Karpas-422 (cell line): ENCODE measurements at places on chromosomes 7 and 10. TPM values are rescaled to one million over a fixed set of nuclear protein-coding genes. Genes with fewer than 3 reads are reported as not detected.
A peak's percentile ranks its signal among the peaks of the same experiment; 100 is the strongest.

- no peaks in the 10 kb centered on the region for H3K4me1 ChIP-seq
- H3K36me3 ChIP-seq, result no peaks in the 10 kb centered on the region
- H3K27me3 ChIP-seq, result no peaks in the 10 kb centered on the region
- DNase-seq, result no peak
- H3K4me3 ChIP-seq, result no peak overlapping the region
These were observed 262.8 kb upstream of the TCERG1L start for GRCh38 chr10:131574363-131574706.

GRCh38 chr10:10528563-10528910, 489.1 kb upstream of the CELF2 start:
- no peak for DNase-seq
- H3K4me3 ChIP-seq, result no peak overlapping the region
- no peaks in the 10 kb centered on the region for H3K27me3 ChIP-seq
- H3K27ac ChIP-seq, result no peak overlapping the region
- no peaks in the 10 kb centered on the region for H3K36me3 ChIP-seq

DNA sequence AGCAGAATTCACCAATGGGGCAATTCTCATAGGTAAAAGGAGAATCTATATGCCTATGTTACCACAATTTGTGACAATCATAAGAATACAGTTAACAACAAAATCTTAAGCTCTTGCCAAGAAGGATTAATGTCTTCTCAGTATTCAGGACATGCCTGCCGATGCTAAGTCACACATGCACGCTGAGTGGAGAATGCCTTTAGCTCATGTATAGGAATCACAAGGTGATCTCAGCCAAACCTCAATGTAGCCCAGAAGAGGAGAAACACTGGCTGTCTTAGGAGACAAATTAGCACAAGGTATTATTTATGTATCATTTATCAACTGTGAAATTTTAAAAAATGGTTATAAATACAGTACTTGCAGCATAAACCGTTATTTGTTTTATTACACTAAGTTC, 2.7 kb downstream of the HTR7 start:
- H3K36me3 ChIP-seq, result no peaks in the 10 kb centered on the region
- no peaks in the 10 kb centered on the region for H3K4me1 ChIP-seq
- H3K27ac ChIP-seq, result no peak overlapping the region
- DNase-seq, result no peak

DNA sequence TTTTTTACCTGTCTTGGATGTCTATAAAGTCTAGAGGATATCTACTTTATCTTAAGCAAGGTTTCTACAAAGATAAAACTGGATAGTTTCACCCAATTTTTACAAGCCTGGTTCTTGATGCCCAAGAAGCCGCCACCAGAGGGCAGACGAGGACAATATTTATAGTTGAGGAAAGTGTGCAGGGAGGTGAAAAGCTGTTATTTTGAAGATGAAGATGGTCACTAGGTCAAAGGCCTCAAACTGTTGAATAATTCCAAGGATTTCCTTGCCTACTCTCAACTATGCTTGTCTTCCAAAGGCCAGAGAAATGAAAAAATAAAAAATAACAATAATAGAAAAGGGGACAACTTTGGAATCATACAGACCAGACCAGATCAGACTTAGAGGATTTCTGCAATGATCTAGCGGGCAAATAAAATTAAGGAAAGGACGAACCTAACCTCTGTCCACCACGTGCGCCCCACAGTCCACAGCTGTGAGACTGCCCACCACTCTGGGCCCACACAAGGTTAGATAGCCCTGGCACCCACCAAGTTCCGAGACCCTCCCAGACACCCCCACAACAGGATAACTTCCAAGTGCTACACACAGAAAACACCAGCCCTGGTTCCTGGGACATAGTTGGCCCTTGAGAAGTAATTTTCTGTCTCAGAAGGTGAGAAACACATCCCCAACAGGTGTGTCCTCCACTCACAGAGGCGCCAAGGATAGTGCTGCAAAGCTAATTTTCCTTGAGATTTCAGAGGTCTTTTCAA, 2.8 kb downstream of the PKD1L1 start:
- H3K27me3 ChIP-seq, result no peaks in the 10 kb centered on the region
- no peak overlapping the region for H3K27ac ChIP-seq
- no peak overlapping the region for H3K4me3 ChIP-seq
- DNase-seq, result peak; percentile 89

DNA sequence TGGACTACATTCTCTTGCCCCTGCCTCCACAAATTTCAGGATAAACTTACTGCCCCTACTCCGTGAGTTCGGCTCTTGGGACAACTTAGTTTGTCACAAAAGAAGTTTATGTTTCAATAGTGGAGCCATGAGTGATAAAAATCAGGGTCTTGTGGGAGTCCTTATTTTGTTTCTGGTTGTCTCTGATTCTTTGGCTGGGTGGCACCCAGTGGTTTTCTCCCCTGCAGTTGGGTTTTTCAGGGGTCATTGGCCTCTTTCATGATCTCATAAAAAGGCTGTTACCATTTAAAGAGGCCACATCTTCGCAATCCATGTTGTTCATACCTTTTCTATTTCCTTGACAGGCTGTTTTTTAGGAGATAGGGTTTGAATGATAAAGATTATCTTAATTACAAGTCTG, 5.5 kb downstream of the TET1 start:
- DNase-seq, result no peak
- H3K36me3 ChIP-seq, result no peaks in the 10 kb centered on the region
- no peaks in the 10 kb centered on the region for H3K27me3 ChIP-seq
- H3K4me1 ChIP-seq, result peaks cover 9% of the 10 kb centered on the region; the same call in 1 of the 2 replicates
- no peak overlapping the region for H3K4me3 ChIP-seq

DNA sequence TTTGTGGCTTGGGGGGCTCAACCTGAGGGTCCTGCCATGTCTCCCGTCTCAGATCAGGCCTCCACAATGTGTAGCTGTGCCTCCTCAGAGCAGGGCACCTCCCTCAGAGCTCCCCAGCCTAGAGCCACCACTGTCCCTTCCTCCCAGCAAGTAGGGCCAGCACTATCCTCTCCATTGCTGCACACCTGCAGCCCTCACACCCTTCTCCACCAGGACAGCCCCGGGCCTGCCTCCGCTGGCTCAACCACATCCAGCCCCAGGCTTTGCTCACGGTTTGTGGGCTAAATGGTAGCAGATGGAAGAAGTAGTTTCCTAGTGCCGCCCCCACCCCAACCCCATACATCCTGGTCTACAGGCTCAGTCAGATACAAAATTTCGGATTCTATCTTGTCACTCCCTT, 10.1 kb downstream of the NFKB2 start:
- H3K4me1 ChIP-seq, result no peaks in the 10 kb centered on the region
- no peak overlapping the region for H3K4me3 ChIP-seq
- H3K27me3 ChIP-seq, result no peaks in the 10 kb centered on the region

GRCh38 chr7:134941185-134941900, 45.0 kb upstream of the AGBL3 start:
- H3K27me3 ChIP-seq, result no peaks in the 10 kb centered on the region
- no peaks in the 10 kb centered on the region for H3K36me3 ChIP-seq
- H3K4me3 ChIP-seq, result no peak overlapping the region
- no peak overlapping the region for H3K27ac ChIP-seq
- peaks cover 15% of the 10 kb centered on the region for H3K4me1 ChIP-seq
- no peak for DNase-seq

GRCh38 chr10:17729630-17730029, 22.4 kb upstream of the TMEM236 start:
- H3K27me3 ChIP-seq, result no peaks in the 10 kb centered on the region
- H3K36me3 ChIP-seq, result no peaks in the 10 kb centered on the region
- H3K4me1 ChIP-seq, result no peaks in the 10 kb centered on the region
- H3K4me3 ChIP-seq, result no peak overlapping the region

DNA sequence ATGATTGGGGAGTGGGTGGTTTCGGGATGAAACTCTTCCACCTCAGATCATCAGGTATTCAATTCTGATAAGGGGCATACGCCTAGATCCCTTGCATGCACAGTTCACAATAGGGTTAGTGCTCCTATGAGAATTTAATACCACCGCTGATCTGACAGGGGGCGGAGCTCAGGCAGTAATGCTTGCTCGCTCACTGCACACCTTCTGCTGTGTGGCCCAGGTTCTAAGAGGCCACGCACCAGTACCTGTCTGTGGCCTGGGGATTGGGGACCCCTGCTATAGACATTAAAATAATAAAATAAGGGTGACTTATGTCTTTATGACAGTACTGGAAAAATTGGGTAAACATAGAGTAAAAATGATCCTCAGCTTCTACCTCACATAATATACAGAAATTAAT, 66.1 kb downstream of the SAMD9 start:
- H3K36me3 ChIP-seq, result no peaks in the 10 kb centered on the region
- no peak for DNase-seq
- no peak overlapping the region for H3K27ac ChIP-seq
- no peaks in the 10 kb centered on the region for H3K27me3 ChIP-seq
- no peak overlapping the region for H3K4me3 ChIP-seq
- H3K4me1 ChIP-seq, result no peaks in the 10 kb centered on the region

GRCh38 chr10:89047397-89047796, 56.8 kb downstream of the FAS start:
- DNase-seq, result no peak
- H3K27me3 ChIP-seq, result no peaks in the 10 kb centered on the region
- H3K27ac ChIP-seq, result no peak overlapping the region
- H3K4me3 ChIP-seq, result no peak overlapping the region
- no peaks in the 10 kb centered on the region for H3K36me3 ChIP-seq
- peaks cover 6% of the 10 kb centered on the region for H3K4me1 ChIP-seq

- peaks cover 38% of the 10 kb centered on the region for H3K4me1 ChIP-seq
- H3K27ac ChIP-seq, result peak overlapping the region; percentile 54; the same call in 1 of the 2 replicates
- no peaks in the 10 kb centered on the region for H3K27me3 ChIP-seq
- H3K36me3 ChIP-seq, result no peaks in the 10 kb centered on the region
- peak; percentile 50 for DNase-seq
- peak overlapping the region; percentile 89 for H3K4me3 ChIP-seq
These were observed 1.3 kb downstream of the PFKFB3 start for GRCh38 chr10:6204063-6204340.

- H3K36me3 ChIP-seq, result no peaks in the 10 kb centered on the region
- H3K4me3 ChIP-seq, result no peak overlapping the region
- H3K27ac ChIP-seq, result no peak overlapping the region
- no peaks in the 10 kb centered on the region for H3K27me3 ChIP-seq
These were observed 25.8 kb upstream of the TMEM120A start for GRCh38 chr7:76020031-76020714.

- H3K27ac ChIP-seq, result no peak overlapping the region
- H3K27me3 ChIP-seq, result no peaks in the 10 kb centered on the region
- DNase-seq, result no peak
- no peaks in the 10 kb centered on the region for H3K4me1 ChIP-seq
These were observed 241.5 kb upstream of the PITRM1 start for GRCh38 chr10:3413937-3414666.

- no peak overlapping the region for H3K27ac ChIP-seq
- H3K36me3 ChIP-seq, result no peaks in the 10 kb centered on the region
- no peaks in the 10 kb centered on the region for H3K4me1 ChIP-seq
- DNase-seq, result no peak
These were observed 144.1 kb downstream of the EMX2 start for GRCh38 chr10:117686606-117687005.

DNA sequence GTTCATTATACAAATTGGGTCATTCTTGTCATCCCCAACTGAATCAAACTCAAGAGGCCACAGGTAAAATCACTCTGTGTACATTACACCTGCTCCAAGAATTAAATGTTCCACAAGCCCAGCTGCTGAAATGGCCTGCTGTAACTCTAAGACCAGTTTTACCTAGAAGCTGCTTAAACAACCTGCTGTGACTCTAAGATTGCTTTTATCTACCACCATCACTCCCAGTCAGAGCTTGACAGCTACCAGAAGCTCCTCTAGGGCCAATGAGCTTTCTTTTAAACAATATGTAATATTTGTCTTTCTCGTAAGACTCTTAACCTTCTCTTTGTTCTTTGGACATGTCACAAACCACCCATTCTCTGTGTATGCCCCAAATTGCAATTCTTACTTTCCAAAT, 141.8 kb upstream of the LRGUK start:
- H3K4me3 ChIP-seq, result no peak overlapping the region
- no peaks in the 10 kb centered on the region for H3K27me3 ChIP-seq
- H3K4me1 ChIP-seq, result no peaks in the 10 kb centered on the region
- no peaks in the 10 kb centered on the region for H3K36me3 ChIP-seq
- DNase-seq, result no peak
- H3K27ac ChIP-seq, result no peak overlapping the region

- no peak overlapping the region for H3K4me3 ChIP-seq
- no peaks in the 10 kb centered on the region for H3K36me3 ChIP-seq
- no peaks in the 10 kb centered on the region for H3K27me3 ChIP-seq
- DNase-seq, result no peak
- no peaks in the 10 kb centered on the region for H3K4me1 ChIP-seq
These were observed 277.4 kb downstream of the PARD3 start for GRCh38 chr10:34537629-34538231.

DNA sequence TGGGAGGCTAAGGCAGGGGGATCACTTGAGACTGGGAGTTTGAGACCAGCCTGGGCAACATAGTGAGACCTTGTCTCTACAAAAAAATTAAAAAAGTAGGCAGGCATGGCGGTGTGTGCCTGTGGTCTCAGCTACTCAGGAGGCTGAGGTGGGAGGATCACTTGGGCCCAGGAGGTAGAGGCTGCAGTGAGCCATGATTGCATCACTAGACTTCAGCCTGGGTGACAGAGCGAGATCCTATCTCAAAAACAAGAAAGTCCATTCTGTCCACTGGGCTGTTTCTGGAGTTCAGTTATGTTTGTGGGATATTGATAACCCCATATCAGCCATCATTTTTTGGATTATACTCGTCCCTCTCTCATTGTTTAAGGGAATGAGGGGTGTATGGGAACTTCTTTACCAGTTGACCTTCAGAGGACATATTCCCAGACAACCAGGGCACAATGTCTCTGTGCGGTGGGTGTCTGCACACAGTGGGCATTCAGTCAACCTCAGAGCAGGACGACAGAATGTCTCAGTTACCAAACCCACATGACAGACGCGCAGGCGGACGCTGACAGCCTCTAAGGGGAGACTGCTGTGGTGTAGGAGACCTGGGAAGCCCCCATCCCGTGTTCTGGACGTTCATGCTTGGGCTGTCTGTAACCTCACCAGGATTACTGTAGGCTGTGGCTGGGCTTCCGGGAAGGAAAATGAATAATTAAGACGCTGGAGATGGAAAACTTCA, 69.4 kb downstream of the CARD11 start:
- H3K4me1 ChIP-seq, result peaks cover 12% of the 10 kb centered on the region
- no peak overlapping the region for H3K27ac ChIP-seq
- H3K4me3 ChIP-seq, result no peak overlapping the region
- no peaks in the 10 kb centered on the region for H3K27me3 ChIP-seq
- peaks cover 10% of the 10 kb centered on the region; the same call in 1 of the 2 replicates for H3K36me3 ChIP-seq

GRCh38 chr10:56466005-56466404, 104.9 kb upstream of the ZWINT start:
- H3K4me1 ChIP-seq, result no peaks in the 10 kb centered on the region
- no peak overlapping the region for H3K27ac ChIP-seq
- no peak overlapping the region for H3K4me3 ChIP-seq
- no peaks in the 10 kb centered on the region for H3K36me3 ChIP-seq

DNA sequence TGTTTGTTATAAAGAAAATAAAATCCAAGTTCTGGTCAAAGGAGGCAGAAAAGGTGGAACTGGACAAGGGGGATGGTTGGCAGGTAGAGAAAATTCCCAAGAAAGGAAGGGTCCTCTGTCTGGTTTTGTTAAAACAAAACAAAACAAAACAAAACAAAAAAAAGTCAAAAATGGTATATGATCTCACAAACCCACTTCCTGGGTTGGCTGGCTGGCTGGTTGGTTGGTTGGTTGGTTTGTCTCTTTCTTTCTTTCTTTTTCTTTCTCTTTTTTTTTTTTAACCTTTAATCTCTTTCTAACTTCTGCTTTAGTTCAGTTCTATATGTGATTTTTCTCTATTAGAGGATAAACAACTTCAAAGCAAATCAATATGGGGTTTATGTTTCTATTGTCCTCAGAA, 41.1 kb upstream of the CPN1 start:
- H3K27ac ChIP-seq, result no peak overlapping the region
- no peak for DNase-seq
- H3K27me3 ChIP-seq, result no peaks in the 10 kb centered on the region
- H3K4me3 ChIP-seq, result no peak overlapping the region
- H3K36me3 ChIP-seq, result no peaks in the 10 kb centered on the region

The RTKN2 gene
- not detected in 2 replicates for total RNA-seq

The COL13A1 gene
- total RNA-seq, result not detected in 2 replicates

The ACBD7 gene
- total RNA-seq, result 0.63 and 1.3 TPM in 2 replicates

The TRIM74 gene
- total RNA-seq, result not detected in 2 replicates

The MTURN gene
- 80.2 and 89.4 TPM in 2 replicates for total RNA-seq

The IFIT2 gene
- total RNA-seq, result 0.75 and 0.97 TPM in 2 replicates
